ENCODE measurements at places on chromosomes 6 and 20. TPM values are rescaled to one million over a fixed set of nuclear protein-coding genes. Genes with fewer than 3 reads are reported as not detected.

DNA sequence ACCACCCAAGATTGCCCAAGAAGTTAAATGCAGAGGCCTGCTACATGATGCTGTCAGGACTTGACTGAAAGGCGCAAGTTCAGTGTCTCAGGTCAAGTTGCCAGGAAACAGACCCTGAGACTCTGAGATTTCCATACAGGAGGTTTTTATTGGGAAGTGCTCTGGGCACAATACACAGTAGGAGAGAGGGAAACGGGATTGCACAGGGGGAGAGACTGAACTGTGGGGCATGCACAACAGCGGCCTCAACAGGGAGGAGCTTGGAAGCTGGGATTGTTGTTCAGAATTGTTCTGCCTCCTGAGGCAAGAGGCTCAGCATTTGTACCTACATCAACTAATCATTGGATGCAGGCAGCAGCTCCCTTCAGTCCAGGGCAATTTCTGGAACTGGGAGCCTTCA lies 6.7 kb downstream of the STX11 start:
- DNase-seq = no peak

- no peak for DNase-seq
These were observed 5.5 kb upstream of the MUC22 start for GRCh38 chr6:31004794-31005193.

The QKI gene
- total RNA-seq = 133 TPM

The TRIM10 gene
- not detected for total RNA-seq

The RIPOR3 gene
- 6.9 TPM for total RNA-seq
